NCI-H1417 treated with DMSO at 0.1 percent for 48 hours (cell line): ENCODE measurements at places on chromosomes 3 and 15.

DNA sequence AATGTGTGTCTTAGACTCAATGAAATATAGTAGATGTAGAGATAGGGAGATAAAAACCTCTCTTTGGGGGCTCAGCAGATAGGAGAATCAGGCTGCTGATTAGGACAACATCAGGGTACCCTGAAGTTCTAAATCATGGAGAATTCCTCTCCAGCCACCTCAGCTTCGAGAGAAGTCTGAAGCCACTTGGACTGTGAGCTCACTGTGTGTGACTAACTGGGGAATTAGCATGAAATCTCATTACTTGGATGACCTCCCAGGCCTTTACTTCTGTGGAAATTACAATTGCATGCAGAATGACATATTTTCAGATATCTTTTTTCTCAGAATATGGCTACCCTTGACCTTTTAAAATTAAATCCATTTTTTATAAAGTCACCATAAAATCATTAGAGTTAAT is 128.0 kb upstream of the MRPL3 start:
- no peak for DNase-seq

DNA sequence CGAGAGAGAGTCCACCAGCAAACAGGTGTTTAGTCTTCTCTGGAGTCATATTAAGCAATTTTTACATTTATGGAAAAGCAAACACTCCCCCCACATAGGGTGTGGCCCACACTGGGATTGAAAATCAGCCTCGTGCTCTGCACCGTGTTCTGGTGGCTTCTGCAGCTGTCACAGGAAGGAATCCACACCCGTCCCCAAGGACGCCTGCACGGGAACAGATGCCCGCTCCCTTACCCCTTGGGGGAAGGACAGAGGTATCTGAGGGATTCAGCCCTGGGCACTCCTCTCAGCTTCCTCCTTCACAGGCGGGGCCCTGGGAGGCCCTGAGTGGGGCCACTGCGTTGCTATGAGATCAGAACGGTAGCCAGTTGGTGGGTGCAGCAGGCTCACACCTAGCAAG is 27.8 kb downstream of the LIPC start:
- DNase-seq, result no peak

DNA sequence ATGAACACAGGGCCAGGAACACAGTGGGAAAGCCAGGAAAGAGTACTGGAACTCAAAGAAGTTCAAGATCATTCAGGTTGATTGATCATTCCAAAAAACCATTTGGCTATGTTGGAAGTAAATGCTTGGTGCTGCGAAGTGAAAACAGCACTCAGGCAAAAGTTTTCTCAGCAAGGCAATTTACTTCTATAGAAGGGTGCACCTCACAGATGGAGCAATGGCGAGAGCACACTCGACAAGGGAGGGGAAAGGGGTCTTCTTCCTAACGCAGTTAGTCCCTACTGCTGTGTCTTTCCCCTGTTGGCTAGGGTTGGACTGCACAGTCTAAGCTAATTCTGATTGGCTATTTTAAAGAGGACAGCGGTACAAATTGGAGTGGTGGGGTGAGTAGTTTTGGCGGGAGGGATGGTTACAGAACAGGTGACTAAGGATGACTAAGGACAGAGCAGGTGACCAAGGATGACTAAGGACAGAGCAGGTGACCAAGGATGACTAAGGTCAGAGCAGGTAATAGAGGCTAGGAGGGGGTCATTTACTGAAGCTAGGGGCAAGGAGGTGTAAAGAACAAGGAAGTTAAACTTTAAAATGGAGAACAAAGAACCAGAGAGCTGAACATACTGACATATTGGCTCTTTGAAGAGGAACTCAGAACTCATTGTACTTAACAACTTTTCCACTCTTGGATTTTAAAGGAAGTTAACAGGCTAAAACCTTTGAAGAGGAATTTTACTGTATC is 43.3 kb downstream of the HOMER2 start:
- no peak for DNase-seq

GRCh38 chr3:176848431-176849214 is 348.7 kb downstream of the TBL1XR1 start:
- no peak for DNase-seq

- DNase-seq, result no peak
These were observed 1025.0 kb downstream of the ZPLD1 start for GRCh38 chr3:103459815-103460214.

GRCh38 chr3:188581792-188582191 is 427.8 kb downstream of the LPP start:
- DNase-seq, result no peak
